Transverse colon (tissue), 4 donors: ENCODE measurements at places on chromosomes 2 and 18.

GRCh38 chr2:73830871-73831401 is 2.2 kb downstream of the STAMBP start:
- DNase-seq = no peak

DNA sequence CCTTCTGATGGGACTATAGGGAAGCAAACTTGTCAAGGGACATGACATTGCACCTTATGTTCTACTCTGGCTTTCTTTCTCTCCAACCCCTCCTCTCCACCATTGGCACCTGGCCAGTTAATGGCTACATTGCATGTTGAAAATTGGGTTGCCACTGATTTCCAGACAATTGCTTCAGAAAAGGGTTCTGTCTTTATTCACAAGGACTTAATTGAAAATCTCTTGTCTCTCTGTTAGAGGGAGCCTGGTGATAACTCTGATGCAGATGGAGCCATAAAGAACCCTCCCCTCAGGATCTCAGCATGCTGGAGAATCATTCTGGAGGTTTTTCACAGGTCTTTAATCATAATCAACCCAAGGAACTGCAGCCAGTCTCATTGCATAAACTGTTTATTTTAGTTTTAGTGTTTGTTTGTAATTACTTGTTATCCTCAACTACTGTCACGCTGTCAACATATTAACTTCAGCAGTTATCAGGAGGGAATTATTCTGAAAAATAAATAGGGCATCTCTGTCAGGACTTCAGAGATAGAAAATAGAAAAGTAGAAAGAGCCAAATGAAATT is 316.8 kb downstream of the RIT2 start:
- no peak for DNase-seq

- peak; percentile 26 for DNase-seq
Observed at GRCh38 chr2:19711470-19712372, 190.1 kb downstream of the TTC32 start.

DNA sequence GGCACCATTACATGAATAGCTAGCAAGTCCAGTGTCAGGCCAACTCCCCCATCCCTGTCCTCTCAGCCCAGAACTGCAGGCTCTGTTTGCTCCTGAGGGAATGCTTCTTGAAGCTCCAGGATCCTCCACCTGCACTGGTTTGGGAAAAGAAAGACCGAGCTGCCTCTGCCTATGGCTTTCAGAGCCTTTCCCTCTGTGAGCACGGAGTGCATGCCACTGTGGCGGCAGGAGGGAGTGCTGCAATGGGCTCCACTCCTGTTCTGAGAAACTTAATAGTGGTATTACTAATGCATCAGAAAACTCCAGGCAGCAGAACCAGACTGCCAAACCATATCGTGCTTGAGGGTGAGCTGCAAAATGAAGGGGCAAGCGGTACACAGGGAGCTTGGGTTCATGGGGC is 271.8 kb downstream of the SRBD1 start:
- DNase-seq = no peak

- DNase-seq = no peak
Observed at GRCh38 chr18:26185267-26185666, 41.0 kb upstream of the TAF4B start.

- DNase-seq = no peak
Observed at GRCh38 chr18:39946623-39947061, 2008.4 kb upstream of the PIK3C3 start.

GRCh38 chr18:49668574-49669275 is 106.9 kb downstream of the LIPG start:
- DNase-seq = peak; percentile 20

GRCh38 chr18:8982416-8983183 is 119.9 kb upstream of the NDUFV2 start:
- peak; percentile 30 for DNase-seq

GRCh38 chr18:55064073-55064472 is 104.8 kb upstream of the CCDC68 start:
- no peak for DNase-seq

GRCh38 chr2:124201713-124202112 is 176.6 kb downstream of the CNTNAP5 start:
- DNase-seq = no peak

GRCh38 chr18:78378983-78379382 is 600.6 kb upstream of the SALL3 start:
- no peak for DNase-seq

DNA sequence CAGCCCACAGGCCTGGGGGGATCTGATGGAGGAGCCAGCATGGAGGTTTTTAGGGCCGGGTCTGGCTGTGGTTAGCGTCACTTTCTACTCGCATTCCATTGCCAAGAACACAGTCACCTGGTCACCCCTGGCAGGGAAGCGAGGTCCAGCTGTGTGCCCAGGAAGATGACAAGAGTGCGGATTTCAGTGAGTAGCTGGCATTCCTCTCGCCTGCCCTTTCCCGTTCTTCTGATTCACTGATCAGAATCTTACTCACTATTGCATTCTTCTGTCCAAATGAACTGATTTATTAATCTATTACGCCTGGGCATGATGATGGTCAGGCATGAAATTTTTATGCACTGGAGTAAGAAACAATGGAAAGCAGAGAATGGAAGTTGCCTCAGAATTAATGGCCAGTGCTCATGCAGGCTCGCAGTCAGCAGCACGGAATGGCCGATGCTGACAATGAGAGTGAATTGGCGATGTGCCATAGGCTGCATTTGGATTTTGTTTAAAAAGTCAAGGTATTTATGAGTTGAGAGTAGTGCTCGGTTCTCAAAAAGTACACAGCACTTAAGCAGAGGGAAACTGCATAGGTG is 76.4 kb upstream of the MGAT5 start:
- DNase-seq = no peak

DNA sequence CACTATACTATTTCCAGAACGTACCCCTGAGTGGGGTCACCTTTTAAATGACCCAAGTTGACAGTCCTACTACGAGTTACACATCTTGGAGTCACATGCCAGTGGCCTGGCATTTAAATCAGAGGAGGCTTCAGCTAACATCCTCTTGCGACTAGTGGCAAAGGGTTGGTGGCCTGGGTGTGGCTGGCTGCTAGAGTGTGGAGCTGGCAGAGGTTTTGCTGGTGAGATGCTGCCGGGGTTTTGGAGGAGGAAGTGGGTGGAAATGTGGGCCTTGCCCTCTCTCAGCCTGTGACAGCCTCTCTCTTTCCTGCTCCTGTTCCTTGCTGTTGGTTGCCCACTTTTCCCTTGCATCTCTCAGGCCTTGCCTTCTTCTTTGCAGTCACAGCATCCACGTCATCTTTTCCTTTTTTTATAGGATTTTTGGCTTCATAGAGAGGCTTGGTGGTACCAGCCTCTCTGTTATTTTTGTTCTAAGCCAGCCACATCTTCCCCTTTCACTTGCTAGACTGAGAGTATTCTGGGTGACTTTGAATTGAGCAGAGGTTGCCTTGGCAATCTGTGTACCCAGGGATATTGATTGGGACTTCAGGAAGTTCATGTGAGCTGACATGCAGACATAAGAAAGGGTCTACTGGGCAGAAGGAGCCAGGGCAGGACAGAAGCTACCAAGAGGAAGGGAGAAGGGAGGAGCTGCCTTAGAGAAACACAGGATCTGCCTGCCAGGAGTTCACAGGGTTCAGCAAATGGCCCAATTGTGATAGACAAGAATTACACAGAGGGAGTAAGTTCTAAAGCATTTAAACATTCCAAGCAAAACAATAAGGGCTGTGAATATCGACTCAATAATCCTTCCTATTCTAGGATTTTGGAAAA is 55.4 kb downstream of the CDC42EP3 start:
- DNase-seq = peak; percentile 47

DNA sequence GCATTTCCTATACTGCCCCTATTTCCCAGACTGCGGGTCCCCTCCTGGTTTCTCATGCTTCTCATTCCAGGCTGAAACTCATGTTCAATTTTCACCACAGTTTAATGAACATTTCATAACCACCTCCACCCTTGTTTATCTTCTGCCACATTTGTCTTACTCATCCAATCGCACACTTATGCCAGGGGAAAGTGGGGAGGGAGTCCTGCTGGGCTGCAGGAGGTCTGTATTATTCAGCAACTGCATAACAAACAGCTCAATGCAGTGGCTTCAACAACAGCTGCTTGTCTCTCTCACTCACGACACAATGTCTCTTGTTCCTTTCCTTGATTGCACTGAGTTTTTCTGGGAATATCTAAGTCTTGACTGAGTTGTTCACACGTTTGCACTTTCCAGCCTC is 106.0 kb downstream of the ZNF519 start:
- DNase-seq = no peak

GRCh38 chr2:176637486-176638166 is 368.4 kb downstream of the MTX2 start:
- peak; percentile 34 for DNase-seq

DNA sequence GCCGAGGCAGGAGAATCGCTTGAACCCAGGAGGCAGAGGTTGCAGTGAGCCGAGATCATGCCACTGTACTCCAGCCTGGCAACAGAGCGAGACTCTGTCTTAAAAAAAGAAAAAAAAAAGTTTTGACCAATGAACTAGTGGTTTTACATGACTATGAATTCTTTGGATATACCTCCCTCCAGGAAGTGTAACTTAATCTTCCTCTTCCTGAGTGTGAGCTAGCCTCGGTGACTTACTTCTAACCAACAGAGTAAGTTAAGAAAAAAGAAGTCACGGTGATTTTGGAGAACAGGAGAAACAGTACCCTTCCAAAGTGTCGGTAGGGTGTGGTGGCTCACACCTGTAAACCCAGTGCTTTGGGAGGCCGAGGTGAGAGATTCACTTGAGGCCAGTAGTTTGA is 7.1 kb downstream of the TIA1 start:
- DNase-seq = no peak

DNA sequence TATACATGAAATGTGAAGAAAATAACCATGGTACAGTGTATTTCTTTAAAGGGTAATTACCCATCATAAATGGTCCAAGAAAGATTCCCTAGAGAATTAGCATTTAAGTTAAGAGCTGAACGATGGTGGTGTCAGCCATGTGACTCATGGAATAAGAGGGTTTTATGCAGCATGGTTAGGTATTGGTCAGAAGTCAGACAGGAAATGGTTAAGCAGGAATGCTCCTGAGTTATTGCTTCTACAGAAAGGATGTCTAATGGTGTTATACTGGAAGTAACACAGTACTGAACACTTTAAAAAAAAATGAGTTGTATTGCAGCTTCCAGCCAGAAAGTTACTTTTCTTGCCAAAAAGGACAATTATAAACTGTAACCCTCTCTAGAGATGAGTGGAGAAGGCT is 72.7 kb upstream of the UBE2E3 start:
- no peak for DNase-seq

DNA sequence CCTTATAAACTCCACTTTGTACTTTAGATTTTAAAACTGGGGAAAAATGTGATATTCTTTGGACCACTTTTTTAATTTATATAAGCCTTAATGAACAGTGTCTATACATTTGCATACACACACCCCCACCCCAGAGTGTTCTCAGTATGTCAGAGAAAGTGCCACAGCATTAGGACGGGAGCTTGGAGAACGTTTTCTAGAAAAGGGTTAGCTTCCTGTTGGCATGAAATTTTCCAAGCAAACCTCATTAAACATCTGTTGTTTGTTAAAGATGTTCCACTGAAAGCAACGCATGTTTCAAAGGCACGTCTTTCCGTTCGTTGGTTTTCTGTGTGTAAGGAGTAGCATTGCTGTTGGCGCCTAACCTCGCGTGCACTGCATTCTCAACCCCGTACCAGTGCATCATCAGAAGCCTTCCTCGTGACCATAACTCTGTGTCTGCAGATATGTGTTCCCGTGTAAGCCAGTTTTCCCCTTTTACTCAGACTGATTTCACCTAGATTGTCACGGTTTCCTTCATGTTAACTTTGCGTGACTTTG is 228.5 kb downstream of the ALPK2 start:
- DNase-seq = no peak

- no peak for DNase-seq
Observed at GRCh38 chr2:35522450-35522849, 833.1 kb upstream of the CRIM1 start.

- peak; percentile 74 for DNase-seq
Observed at GRCh38 chr2:160062292-160063005, at the start of gene PLA2R1. Gene PLA2R1, minus strand, starts transcription at chr2:160062615. Its CDS starts 212 bp downstream, at chr2:160062403.

DNA sequence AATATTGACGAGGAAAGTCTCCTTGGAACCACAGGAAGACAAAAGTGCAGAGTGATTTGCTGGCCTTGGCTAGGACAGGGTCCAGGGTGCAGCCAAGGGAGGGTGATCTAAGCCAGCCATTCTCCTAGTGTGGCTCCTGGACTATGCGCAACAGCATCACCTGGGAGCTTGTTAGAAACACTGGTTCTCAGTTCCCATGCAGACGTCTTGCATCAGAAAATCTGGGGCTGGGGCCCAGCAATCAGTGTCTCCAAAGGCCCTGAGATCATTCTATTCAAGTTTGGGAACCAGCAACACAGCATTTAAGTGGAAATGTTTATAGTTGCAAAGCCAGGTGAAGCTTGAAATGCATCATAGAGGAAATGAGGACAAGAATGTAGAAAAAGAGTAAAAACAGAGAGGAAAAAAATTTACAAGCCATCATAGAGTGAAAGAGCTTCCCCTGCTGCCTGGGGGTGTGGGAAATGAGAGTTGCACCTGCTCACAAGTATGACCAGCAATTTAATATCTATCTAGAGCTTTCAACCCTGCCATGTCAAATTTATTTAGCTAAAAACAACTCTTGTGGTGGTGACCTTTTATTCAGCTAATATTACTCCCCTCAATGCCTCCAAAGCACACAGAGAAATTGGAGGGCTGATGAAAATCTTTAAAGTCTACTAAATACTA is 54.4 kb upstream of the SEC11C start:
- DNase-seq = no peak

DNA sequence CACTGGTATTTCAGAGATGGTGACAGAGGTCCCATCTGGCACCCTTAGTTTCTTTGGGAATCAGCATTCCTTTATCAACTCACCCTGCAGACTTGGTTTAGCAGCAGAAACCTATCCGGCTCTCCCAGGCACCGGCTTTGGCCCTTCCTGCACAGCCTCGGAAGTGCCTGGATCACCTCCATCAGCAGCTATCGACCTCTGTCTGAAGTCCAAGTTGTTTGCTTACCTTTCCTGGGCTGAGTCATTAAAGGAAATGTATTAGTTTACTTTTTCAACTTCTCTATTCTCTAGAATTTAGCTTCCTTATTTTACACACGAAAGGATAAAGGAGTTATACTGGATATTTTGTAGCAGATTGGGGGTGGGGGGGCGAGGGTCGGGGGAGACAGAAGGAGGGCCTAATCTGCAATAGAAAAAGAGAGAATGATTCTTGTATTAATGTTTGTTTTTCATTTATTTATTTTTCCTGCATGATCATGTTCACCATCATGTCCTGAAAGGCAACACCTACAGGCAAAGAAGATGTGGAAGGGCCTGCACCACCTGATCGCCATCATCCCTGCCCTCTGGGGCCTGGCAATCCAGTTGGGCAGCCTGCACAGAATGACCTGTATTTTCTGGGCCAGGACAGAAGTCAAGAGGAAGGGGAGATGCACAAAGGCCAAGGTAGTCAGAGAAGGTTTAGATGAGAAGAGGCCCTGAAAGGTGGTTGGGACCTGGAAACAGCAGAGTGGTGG is 22.1 kb upstream of the MAT2A start:
- DNase-seq = peak; percentile 75

- DNase-seq = no peak
Observed at GRCh38 chr2:236676136-236676873, 106.7 kb downstream of the ACKR3 start.

DNA sequence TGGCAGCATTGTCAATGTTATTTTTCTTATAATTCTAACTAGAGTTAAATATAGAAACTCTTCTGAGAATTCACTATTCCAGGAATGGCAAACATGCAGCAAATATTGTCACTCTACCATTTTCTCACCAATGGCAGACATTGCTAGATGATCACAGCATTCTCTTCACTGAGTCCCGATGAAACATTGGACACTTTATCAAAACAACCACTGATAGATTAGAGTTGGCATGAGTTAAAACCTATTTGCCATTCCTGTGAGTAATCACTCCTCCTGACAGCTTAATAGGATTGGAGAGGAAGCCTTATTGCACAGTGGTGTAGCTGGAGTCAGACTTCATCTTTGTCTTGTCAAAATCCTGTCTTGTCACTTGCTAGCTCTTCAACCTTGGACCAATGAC is 163.9 kb upstream of the THUMPD2 start:
- DNase-seq = no peak
